Retinal pigment epithelial cell (primary cell): ENCODE measurements at places on chromosomes 6 and 20.

GRCh38 chr20:46394872-46395760 is 11.3 kb downstream of the ELMO2 start:
- DNase-seq, result no peak

GRCh38 chr6:64429926-64430325 is 794.3 kb downstream of the PHF3 start:
- no peak for DNase-seq

- DNase-seq, result peak; percentile 80
Observed at GRCh38 chr6:95143408-95144180, 433.7 kb upstream of the MANEA start.

DNA sequence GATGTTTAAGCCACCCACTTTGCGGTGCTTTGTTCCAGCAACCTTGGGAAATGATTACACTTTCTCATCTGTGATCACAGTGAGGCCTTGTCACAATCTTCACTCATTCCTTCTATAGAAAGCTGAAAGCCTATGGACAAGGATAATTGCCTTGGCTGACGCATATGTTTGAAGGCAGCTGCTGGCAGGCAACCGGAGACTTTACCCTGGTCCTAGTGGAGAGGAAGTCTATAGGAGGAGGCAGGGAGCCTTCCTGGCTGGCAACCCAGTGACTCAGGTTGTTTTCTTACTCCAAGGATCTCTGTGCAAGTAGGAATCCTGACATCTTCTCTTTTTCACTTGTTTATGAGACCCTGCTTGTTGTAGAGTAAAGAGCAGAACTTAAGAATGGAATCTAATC is 34.1 kb upstream of the ESR1 start:
- no peak for DNase-seq
